NCI-H146 (cell line): ENCODE measurements at places on chromosomes 7 and 10.
A peak's percentile ranks its signal among the peaks of the same experiment; 100 is the strongest.

GRCh38 chr10:110681023-110681681 lies 37.0 kb downstream of the RBM20 start:
- DNase-seq = peak; percentile 75

GRCh38 chr7:47888371-47889265 lies 59.6 kb downstream of the PKD1L1 start:
- DNase-seq = no peak

DNA sequence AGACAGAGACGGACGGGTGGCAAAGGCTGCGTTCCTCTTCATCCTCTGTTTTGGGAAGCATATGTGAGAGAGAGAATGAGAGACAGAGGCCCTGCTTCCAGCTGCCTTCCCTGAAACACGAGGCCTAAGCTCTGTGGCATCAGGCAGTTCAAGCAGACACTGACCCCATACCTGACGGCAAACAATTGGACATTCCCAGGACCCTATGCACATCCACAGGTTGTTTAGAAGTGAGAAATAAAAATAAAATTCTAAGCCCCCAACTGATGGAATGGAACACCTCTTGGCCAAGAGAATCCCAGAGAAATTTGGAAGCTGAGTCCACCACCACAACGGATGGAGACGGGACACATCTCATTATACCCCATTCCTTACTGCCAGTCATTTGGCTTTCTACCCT lies 105.3 kb downstream of the CPXM2 start:
- no peak for DNase-seq

GRCh38 chr7:73565675-73566340 lies 8.3 kb upstream of the BCL7B start:
- DNase-seq = no peak
